Hypothalamus (tissue), 51 donors: ENCODE measurements at places on chromosomes 7 and 10.

GRCh38 chr7:44101966-44102845 lies 1.9 kb upstream of the AEBP1 start:
- DNase-seq, result no peak

- DNase-seq, result no peak
Measured at GRCh38 chr7:148684289-148684830, 14.3 kb upstream of the CUL1 start.

GRCh38 chr10:8776926-8777622 lies 722.6 kb downstream of the GATA3 start:
- DNase-seq, result no peak

- DNase-seq, result no peak
Measured at GRCh38 chr10:22823109-22823508, 104.7 kb upstream of the ARMC3 start.

- DNase-seq, result no peak
Measured at GRCh38 chr10:79054203-79055099, 14.3 kb upstream of the ZMIZ1 start.

DNA sequence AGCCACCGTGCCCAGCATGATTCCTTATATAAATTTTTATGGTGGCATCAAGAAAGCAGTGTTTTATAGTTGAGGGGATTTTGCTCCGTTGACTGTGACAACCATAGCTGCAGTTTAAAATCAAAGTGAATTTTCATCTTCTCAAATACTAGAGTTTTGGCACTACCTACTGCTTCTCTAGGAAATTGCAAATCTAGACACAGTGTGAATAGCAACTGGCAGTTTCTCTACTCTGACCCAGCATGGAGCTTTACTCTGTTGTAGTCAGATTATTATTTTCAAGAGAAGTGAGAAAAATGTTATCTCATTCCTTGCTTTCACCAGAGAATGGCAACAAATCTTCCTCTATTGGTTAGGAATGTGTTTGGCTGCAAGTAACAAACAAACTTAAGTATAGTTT lies 22.9 kb downstream of the MCM10 start:
- DNase-seq, result no peak

GRCh38 chr7:94042381-94042780 lies 38.2 kb upstream of the BET1 start:
- DNase-seq, result no peak

GRCh38 chr10:75211007-75211691 lies 553 bp downstream of the VDAC2 start:
- DNase-seq, result no peak

- DNase-seq, result no peak
Measured at GRCh38 chr10:110649347-110650264, 5.5 kb downstream of the RBM20 start.

DNA sequence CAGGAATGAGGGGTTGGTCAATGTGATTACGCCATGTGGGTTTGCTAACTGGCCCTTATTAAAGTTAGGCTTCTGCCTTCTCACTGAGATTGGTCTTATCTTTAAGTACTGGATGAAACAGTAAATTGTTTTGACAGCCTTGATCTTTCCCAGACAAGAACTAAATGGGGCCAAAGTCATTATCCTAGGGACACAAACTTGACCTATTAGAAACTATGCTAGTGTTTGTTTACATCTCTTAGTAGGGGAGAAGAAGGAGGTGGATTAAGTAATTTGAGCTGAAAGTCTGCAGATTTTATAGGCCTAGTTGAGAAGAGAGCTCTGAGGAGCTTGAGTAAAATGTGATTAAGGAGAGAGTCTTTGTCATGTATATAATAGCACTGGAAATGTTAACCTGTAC lies 386.9 kb downstream of the HTR7 start:
- no peak for DNase-seq

DNA sequence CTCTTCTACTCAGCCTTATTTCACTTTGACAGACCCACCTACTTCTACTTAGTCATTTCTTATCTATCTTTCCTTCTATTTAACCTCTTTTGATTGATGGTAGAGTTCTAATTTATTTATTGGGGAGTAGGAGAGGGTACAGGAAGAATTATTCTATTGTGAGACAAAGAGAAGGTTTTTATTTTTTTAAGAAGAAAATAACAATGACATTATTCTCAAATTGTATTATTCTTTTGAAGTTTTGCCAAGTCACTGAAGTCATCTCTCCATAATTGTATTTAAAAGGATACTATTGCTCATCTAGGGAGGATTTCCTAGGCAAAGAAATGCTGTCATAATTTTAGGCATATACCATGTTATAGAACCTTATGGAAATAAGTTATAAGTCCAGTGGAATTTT lies 52.7 kb downstream of the ITGB8 start:
- no peak for DNase-seq

GRCh38 chr7:22348379-22348778 lies 8.6 kb downstream of the RAPGEF5 start:
- no peak for DNase-seq

GRCh38 chr10:112517451-112517862 lies 70.4 kb downstream of the VTI1A start:
- no peak for DNase-seq

GRCh38 chr7:8228068-8228467 lies 33.9 kb downstream of the ICA1 start:
- no peak for DNase-seq

GRCh38 chr10:110045772-110046171 lies 38.0 kb downstream of the ADD3 start:
- DNase-seq, result no peak

DNA sequence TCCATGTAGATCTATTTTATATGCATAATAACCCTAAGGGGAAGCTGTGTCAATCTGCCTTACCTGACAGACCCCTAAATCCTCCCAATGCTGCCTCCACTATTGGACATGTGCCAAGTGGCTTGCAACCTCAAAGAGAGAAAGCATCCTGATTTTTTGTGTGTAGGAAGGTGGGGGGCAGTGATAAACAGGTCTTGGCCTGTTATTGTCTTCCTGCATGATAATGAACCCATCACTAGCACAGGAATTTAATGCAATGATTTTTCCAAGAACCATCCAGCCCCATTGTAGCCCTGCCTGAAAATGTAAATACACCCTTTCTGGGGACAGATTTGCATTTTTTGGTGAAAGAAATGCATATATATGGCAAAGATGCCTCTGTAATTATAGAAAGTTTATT lies 850.2 kb downstream of the LRMDA start:
- no peak for DNase-seq

- no peak for DNase-seq
Measured at GRCh38 chr10:26857991-26858706, 2.6 kb downstream of the ABI1 start.

GRCh38 chr10:51654918-51655317 lies 44.5 kb downstream of the CSTF2T start:
- no peak for DNase-seq

DNA sequence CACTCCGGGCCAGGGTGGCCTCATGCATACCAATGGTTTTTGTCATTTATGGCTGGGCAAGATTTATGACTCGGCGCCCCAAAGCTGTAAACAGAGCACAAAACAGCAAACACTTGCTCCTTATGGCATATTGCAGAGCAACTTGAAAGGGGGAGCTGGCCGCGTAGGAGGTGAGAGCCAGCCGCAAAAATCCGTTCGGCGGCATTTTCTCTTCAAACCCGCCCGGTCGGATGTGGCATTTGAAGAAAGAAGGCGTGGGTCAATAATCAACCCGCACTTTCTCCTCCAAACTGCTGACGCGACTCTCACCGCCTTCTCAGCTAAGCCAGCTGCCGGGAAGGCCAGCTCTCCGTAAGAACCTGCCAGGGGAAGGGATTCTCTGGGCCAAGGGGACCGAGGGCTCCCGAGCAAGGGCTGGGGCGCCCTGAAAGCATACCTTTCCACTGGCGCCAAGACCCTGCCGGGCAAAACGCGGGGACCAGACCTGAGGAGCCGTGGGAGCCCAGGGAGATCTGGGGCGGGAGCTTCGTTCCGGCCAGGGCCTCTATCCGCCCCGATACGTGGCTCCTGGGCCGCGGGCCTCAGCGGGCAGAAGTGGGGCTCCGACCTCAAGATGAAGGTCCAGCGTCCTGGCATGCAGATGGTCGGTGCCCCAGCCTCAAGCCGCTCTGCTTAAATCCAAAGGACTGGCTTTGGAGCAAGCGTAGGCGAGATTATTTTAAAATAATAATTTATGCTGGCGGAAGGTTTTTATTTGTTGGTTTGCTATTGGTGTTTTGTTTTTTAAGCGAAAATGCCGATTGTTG lies 12.9 kb upstream of the HOXA2 start:
- DNase-seq, result no peak

GRCh38 chr10:119005362-119006043 lies 24.0 kb upstream of the NANOS1 start:
- no peak for DNase-seq

- no peak for DNase-seq
Measured at GRCh38 chr10:24949616-24950015, 2.8 kb downstream of the PRTFDC1 start.

GRCh38 chr7:152081088-152081487 lies 55.6 kb downstream of the GALNT11 start:
- DNase-seq, result no peak

DNA sequence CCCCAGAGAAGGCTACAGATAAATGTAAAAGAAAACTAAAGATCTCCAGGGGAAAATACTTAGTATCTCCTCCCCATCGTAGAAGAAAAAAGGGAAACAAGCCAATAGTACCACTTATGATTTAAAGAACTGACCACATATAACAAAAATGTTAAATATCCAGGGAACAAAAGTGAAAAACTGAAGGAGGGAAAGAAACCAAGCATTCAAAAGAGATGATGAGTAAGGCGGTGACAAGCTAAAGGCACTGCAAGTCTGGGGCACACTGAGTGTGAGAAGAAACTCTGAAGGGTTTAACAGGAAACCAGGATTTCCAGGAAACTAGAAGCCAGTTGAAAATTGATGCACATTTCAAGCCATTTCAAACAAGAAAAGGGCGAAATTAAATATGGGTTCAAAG lies 226.3 kb downstream of the AHR start:
- no peak for DNase-seq

DNA sequence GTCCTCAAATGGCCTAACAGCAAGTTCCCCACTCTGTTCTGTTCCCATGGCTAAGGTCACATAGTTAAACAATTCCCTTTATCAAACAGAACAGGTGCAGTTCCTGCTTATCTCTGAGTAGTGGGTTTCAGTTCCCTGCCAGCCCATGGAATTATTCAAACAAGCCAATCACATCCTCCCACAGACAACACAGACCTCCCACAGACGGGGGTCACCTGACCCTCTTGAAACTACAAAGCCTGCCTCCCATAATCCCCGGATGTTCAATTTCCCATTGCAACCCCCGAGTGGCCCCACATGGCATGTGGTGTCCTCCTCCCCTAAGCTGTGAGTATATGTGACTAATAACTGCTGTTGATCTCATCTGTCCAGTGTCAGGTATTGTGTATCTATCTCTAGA lies 64.1 kb downstream of the TMEM168 start:
- no peak for DNase-seq

DNA sequence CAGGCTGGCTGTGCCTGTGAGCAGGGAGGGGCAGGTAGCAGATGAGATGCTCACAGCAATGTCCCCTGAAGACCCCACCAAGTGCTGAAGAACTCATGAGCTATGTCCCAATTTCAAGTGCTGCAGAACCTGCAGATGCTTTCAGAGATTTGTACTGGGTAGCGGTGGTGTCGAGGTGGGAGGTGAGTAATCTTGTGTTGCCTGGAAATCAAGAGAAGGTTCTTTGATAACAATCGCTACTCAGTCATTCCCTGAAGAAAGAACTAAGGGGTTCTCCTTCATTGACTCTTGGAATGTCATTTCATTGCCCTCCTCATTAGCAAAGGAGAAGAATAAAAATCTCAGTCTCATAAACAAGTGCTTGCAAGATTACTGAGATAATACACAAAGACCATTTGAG lies 246.4 kb downstream of the EMX2 start:
- DNase-seq, result no peak

DNA sequence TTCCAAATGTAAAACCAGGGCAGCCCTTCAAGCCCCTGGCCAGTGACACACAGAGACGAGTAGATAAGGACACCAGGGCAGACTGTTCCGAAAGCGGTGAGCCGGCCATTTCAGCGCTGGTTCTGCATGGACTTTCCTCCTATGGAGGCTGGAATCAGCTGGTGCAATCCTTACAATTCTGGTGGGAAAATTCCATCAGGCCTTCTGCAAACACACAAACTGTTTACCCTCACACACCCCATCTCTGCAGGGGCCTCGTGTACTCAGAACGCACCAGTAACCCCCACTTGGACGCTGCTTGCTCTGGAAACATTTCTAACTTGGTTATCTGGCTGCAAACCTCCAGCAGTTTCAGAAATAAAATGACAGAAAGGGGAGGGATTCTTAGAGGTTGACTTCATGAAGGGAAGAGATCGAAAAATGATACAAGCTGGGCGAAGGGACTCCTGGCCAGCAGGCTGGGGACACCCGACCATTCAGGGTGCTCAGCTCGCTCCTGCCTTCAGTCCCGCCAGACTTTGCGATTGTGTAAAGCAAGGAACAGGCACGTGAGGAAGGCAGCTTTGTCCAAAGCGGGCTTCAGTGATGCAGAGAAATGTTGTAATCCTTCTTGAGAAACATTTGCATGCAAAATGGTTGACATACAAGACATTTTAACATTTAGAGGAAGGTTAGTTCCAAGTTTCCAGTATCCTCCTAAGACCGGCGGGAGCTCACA lies 19.7 kb upstream of the SHH start:
- no peak for DNase-seq

DNA sequence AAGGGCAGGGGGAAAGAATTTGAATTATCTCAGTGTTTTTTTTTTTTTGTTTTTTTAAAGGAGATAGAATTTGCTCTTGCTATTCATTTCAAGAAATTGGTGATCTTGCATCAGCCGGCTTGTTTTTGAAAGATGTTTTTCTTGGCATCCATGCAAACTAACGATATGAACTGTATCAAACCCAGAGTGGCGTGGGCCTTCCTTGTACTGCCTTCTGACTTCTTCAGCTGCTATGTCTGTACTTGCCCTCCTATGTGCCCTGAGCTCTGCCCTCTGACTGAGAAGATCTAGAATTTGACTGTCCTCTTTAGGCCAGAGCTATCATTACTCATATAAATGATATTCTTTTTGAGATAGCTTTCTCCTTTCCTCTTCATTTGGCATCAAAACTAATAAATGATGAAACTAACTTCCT lies 183.1 kb downstream of the EXOC4 start:
- no peak for DNase-seq

- DNase-seq, result no peak
Measured at GRCh38 chr10:77111611-77112550, 525.7 kb downstream of the KCNMA1 start.

DNA sequence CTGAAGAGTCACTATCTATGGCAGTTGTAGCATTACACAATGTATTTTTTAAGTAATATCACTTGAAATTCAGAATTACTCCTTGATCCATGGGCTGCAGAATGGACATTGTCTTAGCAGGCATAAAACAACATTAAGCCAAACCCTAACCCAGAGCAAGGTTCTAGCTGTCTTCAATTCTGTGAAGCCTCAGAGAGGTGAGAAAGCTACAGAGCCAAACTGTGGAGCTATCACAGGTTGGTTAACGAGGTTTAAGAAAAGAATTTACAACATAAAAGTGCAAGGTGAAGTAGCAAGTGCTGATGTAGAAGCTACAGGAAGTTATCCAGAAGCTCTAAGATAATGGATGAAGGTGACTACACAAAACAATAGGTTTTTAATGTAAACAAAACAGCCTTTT lies 582.7 kb upstream of the POT1 start:
- no peak for DNase-seq
